ENCODE measurements at places on chromosomes 6 and 20.

- no peak for DNase-seq
Measured at GRCh38 chr20:24984961-24985640, 7.5 kb downstream of the APMAP start.

DNA sequence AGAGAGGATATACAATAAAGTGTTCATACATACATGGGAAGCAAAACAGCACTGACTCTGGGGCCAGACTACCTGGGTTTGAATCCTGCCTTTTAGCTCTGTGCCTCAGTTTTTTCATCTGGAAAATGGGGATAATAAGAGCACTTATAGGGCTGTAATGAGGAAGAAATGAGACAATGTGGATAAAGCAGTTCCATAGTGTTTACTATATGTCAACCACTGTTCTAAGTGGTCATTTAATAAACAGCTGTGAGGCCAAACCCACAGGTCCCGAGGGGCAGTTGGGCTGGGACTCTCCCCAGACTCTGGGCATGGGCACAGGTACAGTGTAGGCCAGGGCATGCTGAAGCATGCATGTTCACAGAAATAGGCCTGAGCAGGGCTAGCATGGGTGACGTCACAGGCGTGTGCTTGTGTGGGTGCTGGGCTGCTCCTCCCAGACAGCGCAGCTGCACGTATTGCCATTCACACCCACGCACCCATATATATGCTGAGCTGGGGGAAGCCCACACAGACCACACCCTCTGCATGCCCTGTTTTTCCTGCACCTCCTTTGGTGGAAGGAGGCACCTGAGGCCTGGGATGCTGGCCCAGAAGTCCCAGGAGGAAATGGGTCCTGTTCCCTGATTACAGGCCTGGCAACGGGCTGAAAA lies 3.5 kb upstream of the PLCG1 start:
- DNase-seq = no peak

DNA sequence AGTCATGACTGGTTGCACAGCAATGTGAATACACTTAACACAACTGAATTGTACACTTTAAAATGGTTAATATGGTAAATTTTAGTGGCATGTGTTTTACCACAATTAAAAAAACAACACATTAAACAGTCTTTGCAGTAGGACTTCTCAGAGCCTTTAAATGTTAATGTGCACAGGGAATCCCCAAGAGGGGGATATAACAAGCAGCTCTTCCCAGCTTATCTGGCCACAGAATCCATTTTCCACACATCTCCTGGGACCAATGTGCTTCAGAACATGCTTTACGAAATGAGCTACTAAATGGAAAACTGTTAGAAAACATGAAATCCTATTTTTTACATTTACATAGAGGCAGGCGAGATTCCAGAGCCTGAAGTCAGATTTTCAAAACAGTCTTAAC lies 44.4 kb downstream of the FYN start:
- no peak for DNase-seq

- no peak for DNase-seq
Measured at GRCh38 chr6:79605061-79605460, 26.1 kb upstream of the SH3BGRL2 start.

- DNase-seq = no peak
Measured at GRCh38 chr20:53872081-53872541, 198.3 kb downstream of the BCAS1 start.

GRCh38 chr6:93219447-93219846 lies 199.9 kb downstream of the EPHA7 start:
- no peak for DNase-seq

DNA sequence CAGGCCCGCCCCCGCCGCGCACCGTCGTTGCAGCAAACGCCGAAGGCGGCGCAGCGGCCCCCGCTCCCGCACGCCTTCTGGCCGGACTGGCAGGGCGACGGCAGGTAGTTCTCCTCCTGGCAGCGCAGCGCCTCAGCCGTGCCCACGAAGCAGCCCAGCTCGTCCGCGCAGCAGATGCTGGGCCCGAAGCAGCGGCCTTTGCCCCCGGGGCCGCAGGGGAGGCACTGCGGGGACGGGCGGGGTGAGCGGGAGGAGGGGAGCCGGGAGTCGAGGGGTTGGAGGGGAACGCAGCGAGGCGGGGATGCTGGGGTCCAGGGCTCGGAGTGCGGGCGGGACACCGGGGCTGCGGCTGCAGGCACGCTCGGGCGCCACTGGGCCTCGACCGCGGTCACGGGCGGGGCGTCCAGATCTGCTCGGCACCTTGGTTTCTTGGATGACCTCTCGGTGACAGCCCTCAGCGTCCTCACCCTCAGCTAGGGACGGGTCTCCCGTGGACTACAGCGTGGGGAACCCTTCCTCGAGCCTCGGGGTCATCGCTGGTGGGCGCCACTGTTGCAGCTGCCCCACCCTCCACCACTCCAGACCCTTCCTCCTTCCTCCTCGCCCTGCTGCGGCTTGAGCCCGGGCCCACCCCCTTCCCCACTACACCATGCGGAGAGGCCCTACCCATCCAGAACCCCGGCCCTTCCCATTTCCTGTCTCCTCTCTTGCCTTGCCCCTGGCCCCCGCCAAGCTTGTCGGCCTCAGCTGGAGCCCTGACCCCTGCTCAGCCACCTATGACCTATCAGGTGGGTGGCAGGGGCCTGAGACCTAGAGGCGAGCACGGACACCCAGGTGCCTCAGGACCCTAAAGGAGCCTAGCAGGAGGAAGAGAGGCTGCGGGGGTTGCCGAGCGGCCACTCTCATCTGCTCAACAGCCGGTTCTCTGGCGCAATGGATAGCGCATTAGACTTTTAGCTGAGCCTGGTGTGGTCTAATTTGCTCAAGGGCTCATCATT lies 1.3 kb downstream of the AVP start:
- no peak for DNase-seq

DNA sequence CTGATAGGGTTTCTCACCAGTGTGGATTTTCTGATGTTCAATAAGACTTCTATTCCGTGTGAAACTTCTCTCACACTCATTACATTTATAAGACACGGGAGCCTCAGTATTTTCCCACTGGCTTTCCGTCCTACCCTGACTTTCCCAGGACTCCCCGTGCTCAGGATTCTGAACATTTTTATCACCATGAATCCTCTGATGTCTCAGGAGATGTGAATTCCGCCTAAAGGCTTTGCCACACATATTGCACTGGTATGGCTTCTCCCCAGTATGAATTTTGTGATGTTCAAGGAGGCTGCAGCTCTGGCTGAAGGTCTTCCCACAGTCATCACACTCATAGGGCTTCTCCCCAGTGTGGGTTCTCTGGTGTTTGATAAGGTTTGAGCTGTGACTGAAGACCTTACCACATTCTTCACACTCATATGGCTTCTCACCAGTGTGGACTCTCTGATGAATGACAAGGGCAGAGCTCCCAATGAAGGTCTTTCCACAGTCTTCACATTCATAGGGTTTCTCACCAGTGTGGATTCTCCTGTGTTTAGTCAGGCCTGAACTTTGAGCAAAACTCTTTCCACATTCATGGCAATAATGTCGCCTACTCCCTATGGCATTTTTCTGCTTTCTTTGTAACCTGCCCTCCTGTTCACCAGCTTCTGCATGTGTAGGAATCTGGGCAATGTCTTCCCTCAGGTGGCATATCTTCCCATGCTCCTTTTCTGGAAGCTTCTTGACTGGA lies 6.7 kb downstream of the ZKSCAN4 start:
- DNase-seq = no peak

DNA sequence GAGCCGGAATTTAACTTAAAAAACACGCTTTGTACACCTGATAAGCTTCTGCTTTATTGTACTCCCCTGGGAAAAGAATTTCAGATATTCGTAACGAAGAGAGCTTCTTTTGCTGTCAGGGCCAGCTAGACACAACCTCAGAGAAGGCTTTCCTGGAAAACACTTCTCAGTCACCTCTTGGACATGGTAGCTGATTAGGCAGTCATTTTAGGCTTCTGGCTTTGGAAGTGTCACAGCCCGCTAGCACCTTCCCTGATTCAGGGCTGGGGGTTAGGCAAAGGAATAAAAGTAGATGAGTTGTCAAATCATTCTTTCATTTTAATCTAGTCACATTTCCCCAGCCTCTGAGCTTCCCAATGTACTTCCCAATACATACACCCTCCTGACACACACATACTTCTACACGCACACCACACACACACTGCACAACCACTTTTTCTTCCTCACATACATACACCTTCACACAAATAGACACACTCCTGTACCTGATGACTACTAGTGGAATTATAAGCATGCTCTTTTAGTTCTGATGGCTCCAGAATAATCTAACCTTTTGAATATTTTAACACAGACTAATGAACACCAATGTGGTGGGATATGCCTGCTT lies 34.9 kb upstream of the TINAG start:
- DNase-seq = no peak

DNA sequence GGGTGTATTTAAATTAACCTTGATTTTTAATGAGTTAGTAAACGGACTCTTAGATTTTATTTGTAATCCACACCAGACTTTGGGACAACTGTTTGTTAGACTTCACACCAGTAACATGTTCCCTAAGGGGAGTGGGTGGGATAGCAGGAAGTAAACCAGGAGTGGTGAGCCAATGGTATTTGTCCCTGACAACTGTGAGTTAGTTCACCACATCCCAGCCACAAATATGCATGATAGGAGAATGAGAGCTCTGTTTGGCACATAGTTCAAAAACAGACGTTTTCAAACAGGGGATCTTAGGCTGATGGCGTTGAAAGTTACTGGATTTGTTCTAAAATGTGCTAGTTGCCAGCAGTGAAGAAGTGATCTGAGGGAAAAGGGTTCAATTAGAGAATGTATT lies 18.7 kb upstream of the COL10A1 start:
- peak; percentile 81 for DNase-seq

DNA sequence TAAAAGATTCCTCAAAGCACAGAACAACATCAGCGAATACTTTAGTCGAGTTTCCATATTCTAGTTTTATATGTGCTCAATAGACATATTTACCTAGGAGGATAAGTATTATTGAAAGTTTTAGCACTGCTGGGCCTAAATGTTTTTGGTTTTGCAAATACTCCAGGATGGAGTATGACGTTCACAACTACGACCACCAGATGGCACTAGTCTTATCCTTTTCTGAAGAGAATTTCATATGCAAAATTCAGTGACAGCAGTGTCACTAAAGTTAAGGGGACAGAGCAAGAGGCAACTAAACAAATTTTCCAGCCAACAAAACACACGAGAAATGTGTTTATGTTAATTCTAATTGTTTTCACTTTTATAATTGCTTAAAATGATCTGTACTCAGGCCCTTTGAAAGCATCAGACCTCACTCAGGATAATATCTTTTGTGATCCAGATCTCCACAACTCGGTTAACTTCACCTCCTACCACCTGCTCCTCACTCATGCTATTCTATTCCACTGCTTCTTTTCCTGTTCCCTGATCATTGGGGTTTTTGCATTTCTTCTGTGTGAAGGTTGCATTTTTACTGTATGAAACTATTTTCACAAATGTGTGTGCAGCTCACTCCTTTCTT lies 220.8 kb downstream of the TRDN start:
- peak; percentile 46 for DNase-seq

GRCh38 chr6:81749707-81750106 lies 2.8 kb downstream of the TENT5A start:
- no peak for DNase-seq

DNA sequence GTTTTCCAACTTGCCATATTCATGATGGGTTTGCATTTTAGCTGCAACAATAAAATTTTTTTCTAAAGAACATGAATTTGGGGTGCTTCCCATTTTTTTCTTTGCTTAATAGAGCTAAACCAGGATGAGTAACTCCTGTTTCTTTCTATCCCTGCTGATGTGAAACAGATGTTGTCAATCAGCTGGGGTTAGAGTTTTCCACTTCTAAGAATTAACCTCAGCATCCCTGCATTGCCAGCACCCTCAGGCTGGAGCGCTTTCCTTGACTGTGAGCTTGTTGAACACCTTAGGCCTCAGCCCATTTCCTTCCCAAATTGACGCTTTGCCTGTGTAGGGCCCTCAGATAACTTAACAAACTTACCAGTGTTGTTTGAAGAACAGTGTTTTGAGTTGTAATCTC lies 74.5 kb downstream of the PTPN1 start:
- DNase-seq = no peak

GRCh38 chr20:34977365-34978091 lies 21.9 kb downstream of the MYH7B start:
- no peak for DNase-seq

- DNase-seq = no peak
Measured at GRCh38 chr6:87426789-87427188, 19.0 kb downstream of the CFAP206 start.

DNA sequence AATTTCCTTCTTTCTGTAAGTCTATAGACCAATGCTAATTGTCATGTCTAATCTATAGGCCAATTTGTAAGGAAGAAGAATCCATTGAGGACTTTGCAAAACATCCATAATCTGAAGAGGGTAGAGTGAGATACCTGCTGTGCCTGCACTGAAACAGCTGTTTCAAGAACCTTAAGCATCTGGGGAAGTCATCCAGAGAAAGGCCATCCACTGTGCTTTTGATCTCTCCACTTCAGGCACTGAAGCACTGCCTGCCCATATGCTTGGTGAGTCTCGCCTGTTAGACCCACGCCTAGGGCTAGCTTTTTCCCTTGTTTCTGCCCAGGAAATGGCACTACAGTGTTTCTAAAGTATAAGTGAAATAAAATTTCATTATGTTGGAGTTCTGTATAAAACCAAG lies 921.8 kb upstream of the EPHA7 start:
- DNase-seq = no peak

DNA sequence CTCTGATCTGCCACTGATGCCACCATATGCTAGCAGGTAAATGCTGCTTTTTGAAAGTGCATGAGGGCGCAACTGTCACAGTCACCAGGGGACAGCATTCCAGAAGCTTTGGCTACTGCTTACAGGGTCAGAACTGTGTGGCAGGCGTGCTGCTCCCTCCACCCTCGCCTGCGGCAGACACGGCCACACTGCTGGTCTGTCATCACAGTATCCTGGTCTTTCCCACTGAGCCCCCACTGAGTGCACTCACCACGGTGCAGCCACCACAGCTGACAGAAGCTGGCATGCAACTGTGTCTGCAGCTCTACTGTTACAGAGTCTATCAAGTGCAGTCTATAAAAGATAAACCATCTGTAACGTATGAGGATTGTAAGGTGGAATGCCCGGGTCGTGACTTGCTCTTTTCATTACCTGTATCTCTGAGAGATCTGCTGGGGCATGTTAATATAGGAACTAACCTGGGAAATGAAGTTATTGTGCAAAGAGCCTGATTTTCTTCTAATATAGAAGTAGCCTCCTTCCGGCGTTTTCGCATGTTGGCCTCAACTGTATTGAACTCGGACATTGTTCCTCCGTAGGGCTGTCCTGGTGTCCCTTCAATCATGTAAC lies 24.5 kb downstream of the GCLC start:
- DNase-seq = no peak

DNA sequence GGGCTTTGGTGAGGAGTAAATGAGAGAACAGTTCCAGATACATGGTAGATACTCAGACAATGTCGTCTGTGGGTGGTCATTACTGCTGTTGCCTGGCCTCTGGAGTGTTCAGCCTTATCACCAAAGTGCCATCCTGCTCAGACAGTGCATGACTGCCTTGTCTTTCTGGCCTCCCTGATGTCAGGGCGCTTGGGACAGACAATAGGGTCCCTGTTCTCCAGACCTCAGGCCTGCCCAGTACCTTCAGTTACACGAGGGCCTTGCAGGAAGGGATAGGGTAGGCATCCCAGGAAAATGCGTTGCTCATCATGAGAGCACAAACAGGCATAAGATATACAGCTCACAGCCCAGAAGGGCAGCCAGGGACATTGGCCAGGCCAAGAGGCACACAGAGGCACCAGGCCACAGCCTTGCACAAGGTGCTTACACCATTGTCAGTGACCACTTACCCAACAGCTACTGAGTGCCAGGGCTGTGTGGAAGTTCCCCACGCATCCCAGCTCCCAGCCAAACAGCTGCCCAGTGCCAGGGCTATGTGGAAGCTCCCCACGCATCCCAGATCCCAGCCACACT lies 27.4 kb downstream of the BPIFB1 start:
- no peak for DNase-seq

- DNase-seq = peak; percentile 52
Measured at GRCh38 chr6:151400473-151400872, 9.1 kb upstream of the ZBTB2 start.

All from HT1080 (cell line).